ENCODE measurements at places on chromosomes 12 and 14.

GRCh38 chr12:1418144-1418543 lies 176.2 kb downstream of the FBXL14 start:
- DNase-seq, result no peak

- DNase-seq, result no peak
These were observed 29.7 kb downstream of the ZNF605 start for GRCh38 chr12:132926415-132926833.

- no peak for DNase-seq
These were observed 138.4 kb downstream of the SEC23A start for GRCh38 chr14:38964630-38965029.

GRCh38 chr12:6056406-6057240 lies 67.8 kb downstream of the VWF start:
- DNase-seq, result no peak

DNA sequence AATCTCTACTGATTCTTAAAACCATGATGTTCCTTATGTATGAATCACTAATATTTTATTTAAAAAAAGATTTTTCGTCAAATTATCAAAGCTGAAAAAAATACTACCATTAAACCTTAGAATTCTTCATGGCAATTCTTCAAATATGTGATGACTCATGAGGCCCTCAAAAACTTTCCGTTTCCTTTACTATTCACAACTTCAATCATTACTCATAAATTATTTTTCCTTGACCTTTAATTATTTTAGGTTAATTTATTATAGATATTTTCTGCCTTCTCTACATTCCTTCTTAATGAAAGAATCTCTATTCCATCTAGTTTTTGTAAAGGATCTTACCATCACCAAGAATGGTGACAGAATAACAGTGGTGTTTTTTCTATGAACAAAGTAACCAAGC lies 162.1 kb upstream of the SOX5 start:
- no peak for DNase-seq

DNA sequence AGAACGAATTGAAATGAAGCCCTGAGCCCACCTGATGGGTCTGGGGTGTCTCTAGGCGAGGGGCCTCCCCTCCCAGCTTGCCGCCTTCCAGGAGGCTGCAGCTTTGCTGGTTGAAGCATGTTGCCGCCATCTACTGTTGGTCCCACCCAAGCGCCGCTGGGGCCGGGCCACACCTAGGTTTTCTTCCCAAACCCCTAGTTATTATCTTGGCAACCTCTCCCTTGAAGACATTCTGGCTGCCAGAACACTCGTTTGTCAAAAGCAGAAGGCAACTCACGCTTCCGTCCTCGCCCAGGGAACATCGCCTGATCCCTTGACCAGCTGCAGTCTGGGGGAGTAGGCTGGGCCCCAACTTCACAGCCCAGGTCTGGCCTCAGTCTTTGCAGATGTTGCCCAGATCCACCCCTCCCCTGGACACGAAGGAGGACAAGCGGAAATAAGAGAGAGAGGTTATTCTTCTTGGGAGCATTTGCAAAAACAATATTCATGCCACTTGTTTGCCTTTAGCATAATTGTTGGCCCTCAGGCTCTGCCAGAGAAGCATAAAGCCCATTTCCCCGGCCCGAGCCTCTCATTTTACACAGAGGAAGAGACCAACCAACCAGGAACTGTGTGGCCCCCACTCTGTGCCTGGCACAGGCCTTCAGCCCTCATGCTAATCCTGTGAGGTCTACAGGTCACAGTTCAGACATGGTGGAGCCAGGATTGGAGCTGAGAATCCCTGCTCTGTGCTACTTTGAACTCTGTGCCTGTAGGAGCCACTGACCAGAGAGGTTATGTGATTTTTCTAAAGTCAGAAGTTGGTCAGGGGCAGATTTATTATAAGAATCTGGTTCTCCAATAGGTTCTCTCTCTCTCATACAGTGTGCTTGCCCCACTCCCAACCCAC lies 6.8 kb downstream of the EMP1 start:
- no peak for DNase-seq

DNA sequence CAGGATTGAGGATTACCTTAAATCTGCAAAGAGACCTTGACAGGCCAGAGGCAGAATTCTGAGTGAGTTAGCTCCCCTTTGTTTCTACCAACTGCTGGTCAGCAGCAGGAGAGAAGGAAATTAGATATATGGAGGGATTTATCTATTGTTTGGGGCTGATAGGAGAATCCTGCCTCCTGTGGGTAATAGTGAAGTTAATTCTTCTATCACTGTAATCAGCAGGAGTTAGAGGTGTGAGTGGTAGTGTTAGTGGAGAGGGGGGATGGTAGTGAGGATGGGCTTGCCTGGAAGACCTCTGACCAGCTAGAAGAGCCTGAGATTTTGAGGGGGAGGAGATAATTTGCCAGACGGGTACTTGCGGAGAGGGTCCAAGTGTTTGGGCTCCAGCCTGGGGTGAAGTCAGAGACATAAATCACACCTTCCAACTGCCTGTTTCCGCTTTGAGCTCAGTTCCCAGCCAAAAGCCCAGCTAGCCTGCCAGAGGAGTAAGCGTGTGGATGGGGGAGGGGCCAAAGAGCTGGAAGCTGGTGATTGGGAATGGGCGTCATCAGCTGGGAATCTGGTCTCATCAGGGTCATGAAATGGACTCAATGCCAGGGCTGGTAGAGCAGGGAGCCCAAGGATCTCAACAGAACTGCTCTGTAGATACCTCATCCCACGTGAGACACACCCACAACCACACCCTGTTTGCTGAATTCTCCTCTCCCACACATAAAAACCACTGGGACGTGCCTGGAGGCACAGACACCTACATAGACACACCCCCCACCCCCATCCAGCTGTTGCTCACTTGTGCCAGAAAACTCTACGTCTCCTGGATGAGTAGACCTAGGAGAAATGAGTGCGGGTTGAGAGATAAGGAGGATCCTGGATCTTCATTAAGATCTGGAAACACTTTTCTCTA lies 13.1 kb upstream of the ITGA5 start:
- peak; percentile 57 for DNase-seq

DNA sequence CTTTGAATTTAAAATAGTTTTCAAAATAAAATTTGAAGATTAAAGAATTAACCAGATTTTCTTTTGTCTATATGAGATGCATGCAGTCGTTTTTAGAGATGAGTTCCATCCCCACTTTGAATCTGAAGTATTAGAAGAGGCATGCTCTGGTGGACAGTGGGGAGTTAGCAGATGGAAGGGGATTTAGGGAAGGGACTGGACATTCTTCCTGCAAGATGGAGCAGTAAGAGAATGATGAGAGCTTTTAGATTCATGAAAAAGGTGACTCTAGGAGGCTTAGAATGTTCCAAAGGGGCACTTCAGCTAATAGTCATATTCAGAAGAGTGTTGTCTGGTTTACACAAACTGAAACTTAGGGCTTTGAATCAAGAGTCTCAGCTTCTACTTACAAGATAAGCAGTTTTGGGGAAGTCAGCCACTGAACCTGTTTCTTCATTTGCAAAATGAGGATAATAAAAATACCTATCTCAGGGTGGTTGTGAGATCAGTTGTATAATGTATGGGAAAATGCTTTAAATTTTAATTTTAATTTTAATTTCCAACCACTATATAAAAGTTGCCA lies 3.7 kb downstream of the ZBTB1 start:
- DNase-seq, result no peak

- no peak for DNase-seq
These were observed 51.1 kb upstream of the KRAS start for GRCh38 chr12:25301798-25302197.

DNA sequence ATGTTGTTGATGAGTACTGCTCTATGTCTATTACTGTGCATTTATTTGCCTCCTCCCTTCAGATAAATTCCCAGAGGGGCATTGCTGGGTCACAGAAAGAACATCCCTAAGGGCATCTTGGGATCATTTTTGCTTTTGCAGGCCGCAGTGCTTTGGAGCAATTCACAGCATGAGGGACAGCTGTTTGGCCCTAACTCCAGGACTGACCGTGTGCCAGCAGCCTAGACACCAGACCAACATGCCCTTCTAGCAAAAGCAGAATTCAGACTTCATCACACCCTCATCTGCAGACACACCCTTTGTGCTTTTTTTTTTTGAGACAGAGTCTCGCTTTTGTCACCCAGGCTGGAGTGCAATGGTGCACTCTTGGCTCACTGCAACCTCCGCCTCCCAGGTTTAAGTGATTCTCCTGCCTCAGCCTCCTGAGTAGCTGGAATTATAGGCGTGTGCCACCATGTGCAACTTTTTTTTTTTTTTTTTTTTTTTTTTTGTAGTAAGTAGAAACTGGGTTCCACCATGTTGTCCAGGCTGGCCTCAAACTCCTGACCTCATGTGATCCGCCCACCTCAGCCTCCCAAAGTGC lies 31.0 kb downstream of the RNF34 start:
- no peak for DNase-seq

DNA sequence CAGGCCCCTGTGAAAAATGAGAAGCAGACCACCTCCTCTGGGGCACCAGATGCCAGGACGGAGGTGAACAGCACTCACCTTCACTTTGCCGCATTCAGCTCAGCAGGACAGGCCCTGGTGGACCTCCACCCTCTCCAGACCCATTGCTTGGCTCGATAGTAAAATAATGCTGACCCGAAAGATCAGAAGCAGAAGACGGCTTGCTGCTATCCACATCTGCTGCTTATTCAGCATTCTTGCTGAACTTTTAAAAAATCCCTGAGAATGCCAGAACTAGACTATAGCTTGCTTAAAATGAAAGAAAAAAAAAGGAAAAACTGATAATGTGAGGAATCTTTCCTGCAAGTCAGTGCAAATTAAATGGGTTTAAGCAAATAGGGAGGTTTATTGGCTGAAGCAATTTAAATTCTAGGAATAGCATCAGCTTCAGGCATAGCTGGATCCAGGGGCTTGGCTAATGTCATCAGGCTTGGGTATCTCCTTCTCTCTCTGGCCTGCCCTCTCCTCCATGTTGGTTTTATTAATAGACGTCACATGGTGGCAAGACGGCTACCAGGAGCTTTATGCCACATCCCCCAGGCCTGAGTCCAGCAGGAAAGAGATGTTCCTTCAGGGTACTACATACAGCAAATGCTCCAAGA lies 137.9 kb downstream of the SCARB1 start:
- DNase-seq, result no peak

DNA sequence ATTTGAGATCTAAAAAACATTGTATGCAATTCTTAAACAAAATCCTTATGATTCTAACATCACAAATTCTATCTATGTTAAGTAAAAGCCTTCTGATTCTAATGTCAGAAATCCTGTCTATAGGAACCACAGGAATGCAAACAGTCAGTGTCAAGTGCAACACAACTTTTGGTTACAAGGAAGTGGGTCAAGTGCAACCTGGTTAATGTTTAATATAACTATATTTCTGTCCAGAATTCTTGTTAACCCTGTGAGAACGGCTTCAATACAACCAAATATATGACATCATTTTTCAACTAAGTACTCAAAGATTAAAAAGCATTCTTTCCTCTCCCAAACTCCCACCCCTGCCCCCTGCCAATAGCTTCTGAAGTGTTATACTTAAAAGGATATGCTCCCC lies 107.9 kb upstream of the PLEKHA5 start:
- DNase-seq, result no peak

All from suppressor macrophage treated with lipopolysaccharide for 1 hour (primary cell).